ENCODE measurements at places on chromosomes 1 and 21.

- no peak for DNase-seq
These were observed 78.9 kb downstream of the TGFBR3 start for GRCh38 chr1:91806769-91807700.

GRCh38 chr21:40835184-40835694 lies 11.7 kb downstream of the DSCAM start:
- DNase-seq = no peak

GRCh38 chr1:75097654-75098053 lies 36.5 kb upstream of the LHX8 start:
- DNase-seq = no peak

GRCh38 chr1:163046071-163046470 lies 23.1 kb upstream of the RGS4 start:
- no peak for DNase-seq

DNA sequence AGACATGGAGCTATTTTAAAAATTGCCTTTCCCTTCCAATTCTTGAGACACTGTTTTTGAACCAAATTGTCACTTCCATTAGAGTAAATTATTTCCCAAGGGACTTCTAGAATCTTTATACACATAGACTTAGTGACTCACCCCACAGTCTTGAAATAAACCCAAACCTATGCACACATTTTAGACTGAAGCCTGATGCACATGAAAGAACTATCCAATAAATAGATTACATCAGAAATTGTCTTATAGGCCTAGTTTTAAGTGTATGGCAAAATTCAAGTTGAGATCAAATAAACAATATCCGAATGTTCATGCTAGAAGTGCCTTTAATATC lies 32.2 kb upstream of the ZNF326 start:
- DNase-seq = no peak

DNA sequence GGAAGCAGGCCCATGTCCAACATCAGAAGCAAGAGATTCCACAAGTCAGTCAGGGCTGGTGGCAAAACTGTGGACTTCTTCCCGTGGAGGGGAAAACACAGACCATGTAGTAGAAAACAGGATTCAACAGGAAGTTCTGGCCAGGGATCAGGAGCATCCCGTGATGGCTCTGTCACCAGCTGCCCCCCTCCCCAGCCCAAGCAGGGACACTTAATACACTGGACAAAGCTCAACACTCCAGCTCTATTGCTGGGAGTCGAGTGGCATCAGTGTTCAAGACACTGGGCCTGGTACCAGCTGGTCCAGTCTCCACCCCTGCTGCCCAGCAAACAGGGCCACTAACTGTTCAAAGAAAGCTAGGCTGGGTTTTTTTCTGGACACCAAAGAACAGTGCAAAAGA lies 3.7 kb downstream of the SLC45A3 start:
- no peak for DNase-seq

DNA sequence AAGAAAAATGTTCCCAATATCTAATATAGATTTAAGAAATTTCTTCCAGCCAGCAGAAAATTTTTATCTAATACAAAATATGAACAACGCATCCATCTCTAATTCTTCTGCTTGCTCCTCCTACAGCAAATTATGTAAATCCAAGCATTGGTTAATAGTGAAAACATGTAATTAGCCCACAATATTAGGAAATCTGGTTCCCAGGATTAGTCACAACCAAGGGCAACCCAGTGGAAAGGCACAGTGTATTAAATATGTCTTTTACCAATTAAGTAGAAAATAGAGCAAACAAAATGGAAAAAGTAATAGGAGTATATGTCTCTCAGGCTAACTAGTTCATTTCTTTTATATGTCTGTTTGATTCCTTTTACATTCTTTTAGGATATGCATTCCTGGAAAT lies 59.4 kb upstream of the IFI44L start:
- DNase-seq = no peak

DNA sequence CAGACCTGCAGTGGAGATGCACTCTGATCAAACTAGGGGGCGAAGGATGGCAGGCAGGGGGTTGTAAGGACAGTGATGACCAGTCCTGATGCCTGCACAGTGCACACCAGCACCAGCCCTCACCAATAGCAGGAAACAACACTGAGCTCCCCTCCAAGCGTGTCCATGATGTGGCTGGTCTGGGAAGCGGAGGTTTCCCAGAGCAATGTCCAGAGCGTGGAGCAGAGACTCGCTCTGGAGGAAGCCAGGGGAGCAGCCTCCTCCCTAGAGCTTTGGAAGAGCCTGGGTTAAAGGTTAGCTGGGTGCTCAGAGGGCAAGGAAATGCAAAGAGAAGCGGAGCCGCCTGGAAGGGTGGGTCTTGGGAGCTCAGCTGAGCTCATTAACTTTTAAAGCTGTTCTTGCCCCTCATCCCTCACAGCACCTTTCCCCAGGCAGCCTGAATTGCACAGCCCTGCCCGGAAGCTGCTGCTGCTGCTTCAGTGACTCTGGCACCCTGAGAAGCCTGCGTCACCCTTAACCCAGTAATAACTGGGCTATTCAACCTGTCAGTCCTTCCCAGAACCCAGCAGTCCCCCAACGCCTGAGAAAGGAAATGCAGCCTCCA lies 162.2 kb upstream of the RAB4A start:
- DNase-seq = no peak

- no peak for DNase-seq
These were observed 28.9 kb downstream of the SLC37A1 start for GRCh38 chr21:42542596-42542995.

DNA sequence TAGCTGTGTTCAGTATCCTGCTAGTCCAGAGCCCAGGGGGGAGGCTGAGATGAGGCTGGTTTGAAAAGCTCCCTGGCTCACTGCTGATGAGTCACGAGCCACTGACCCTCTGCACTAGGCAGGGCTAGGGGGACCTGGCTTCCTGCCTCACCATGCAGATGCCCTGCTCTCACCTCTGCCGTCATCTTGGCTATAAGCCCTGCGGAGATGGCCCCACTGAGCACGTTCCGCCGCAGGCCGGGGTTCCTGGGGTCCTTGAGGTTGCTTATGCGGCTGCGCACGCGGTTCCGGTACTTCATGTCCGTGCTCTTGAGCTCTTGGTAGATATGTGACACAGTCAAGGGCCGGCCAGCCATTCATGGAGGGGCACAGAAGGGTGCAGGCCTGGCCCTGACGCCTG lies 24.1 kb upstream of the ZNF436 start:
- no peak for DNase-seq

- no peak for DNase-seq
These were observed 3.2 kb downstream of the GSTM4 start for GRCh38 chr1:109659145-109659544.

DNA sequence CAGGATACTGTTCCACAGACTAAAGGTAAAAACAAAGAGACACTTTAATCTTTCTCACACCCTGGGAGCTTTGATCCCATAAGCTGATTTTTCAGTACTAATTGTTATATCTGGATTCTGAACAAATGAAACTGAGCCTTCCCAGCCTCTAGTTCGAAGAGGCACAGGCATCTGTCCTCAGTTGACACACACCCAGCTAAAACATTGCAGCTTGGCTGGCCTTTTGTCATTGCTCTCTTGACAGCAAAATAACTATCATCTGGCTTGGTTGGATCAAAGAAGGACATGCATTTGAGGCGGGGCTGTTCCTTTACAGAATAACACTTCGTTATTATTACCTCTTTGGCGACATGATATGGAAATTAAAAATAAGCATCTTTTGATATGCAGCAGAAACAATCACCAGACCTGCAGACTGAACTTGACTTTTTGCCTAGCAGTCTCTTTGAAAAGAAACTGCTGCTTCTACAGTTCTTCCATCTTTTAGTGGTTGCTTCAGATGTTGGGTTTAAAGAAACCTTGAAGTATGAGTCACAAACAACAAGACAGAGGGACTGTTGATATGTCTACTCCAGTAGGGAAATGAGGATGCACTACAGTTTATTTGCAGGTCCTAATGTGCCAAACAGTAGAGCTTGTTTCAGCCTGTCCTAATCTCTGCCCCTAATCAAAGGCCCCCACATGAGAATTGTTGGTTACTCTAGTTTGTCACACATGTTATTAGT lies 166.5 kb downstream of the TPR start:
- DNase-seq = no peak

DNA sequence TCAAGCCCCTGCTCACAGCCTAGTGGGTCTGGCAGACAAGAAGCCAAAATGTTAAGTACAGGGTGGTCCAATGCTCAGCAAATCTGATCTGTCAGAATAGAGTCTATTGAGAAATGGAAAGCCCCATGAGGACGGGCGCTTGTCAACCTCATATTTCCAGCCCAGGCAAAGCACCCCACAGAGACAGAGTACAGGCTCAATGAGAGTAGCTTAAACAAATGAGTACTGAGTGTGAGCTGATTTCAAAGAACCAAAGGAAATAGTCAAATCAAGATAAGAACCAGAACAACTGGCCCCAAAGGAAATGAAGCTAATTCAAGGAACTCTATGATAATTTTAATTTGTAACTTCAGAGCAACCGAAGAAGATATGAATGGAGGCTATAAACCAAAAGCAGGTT lies 44.6 kb upstream of the SLC30A1 start:
- DNase-seq = no peak

GRCh38 chr1:206684003-206684402 lies 702 bp upstream of the MAPKAPK2 start:
- DNase-seq = no peak

- no peak for DNase-seq
These were observed 23.3 kb downstream of the TUFT1 start for GRCh38 chr1:151563376-151563775.

- no peak for DNase-seq
These were observed 33.3 kb downstream of the TMPRSS15 start for GRCh38 chr21:18370301-18370700.

DNA sequence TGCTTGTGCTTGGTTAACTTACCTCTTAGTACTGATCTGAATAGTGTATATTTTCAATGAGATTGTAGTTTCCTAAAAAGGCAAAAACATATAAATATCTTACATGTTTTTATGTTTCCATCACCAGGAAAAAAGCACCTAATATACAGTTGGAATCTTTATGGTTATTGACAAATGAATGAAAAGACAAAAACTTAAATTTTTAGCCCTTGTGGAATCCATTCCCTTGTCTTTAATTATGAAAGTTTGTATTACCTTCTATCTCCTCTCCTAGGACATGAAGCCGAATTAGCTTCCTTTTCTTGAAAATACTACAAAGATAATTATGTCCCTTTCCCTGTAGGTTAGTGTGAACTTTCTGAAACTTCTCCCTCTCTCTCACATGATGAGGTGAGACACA lies at the start of gene OR2T12:
Gene OR2T12, minus strand, starts transcription at position 101 of the 400 bp plus-strand sequence. CDS start 7,846 bp downstream, outside the sequence.
- DNase-seq = no peak

DNA sequence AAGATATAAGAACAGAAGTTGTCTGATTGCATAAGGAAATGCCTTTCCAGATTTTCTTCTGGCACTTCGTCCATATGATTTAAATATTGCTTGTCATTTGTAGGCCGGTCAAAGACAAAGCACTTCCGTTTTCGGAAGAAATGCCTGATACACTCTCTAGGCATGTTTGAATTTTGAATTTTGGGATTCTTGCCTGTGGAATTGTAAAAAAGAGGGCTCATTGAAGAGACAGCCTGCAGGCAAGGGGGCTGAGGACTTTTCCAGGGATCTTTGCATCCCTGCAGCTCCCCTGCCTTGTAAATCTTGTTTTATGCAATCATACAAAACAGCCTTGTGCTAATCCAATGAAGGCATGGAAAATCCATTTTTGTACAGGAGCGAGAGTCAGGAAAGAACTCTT lies 7.4 kb downstream of the GBP4 start:
- DNase-seq = no peak

- DNase-seq = no peak
These were observed 135.1 kb downstream of the AK5 start for GRCh38 chr1:77416692-77417450.

DNA sequence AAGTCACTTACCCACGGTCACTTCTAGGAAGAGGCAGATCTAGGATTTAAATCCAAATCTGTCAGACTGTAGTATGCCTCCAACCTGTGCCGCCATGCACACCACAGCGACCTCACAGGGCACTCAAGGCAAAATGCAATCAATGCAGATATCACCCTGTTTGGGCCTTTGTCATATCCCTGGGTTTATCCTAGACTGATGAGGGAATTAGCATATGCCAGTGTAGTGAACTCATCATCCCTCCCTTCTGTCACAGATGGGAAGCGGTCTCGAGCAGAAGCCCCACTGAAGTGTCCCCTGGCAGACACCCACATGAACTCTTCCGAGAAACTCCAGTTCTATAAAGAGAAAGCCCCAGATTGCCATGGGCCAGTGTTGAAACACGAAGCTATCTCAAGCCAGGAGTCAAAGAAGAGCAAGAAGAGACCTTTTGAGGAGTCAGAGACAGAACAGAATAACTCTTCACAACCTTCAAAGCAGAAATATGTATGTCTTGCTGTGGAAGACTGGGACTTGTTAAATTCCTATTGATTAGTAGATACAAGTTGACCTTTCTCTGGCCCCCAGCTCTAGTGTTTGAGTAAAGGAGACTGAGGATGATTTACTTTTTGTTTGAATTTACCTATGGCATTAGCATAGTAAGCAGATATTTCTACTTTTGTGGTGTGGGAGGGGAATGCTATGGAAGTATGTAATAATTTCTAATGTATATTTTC lies 21.4 kb downstream of the LRRC42 start:
- DNase-seq = no peak

- no peak for DNase-seq
These were observed 25.2 kb downstream of the EVA1C start for GRCh38 chr21:32437729-32438128.

DNA sequence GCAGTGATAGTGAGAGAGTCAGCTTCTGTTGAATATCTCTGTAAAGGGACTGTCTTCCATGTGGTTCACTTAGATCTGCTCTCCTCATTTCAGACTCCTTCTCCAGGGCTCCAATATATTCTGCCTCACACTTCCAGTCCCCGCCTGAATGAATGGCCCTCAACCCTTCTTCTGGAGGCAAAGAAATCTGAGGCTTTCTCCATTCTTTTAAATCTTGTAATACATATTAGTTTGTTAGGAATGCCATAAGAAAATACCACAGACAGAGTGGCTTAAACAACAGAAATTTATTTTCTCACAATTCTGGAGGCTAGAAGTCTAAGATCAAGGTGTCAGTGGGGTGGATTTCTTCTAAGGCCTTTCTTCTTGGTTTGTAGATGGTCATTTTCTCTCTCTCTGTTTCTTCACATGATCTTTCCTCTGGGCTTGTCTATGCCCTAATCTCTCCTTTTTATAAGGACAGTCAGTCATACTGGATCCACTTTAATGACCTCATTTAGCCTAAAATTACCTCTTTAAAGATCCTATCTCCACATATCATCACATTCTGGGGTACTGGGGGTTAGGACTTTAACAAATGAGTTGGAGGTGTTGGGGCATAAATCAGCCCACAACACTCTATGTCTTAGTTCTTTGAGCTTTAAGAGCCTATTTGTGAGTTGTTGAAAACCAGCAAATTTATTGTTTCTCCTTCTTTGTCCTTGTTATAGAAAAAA lies 128.5 kb upstream of the KCNK2 start:
- DNase-seq = no peak

Data from CD4-positive, alpha-beta T cell treated with Interleukin-21 for 1 hour (primary cell).